Stimulated activated CD4-positive, alpha-beta T cell treated with anti-CD3 and anti-CD28 coated beads, Interleukin-4, amount 100 ng/mL, for 1 hour (primary cell): ENCODE measurements at places on chromosomes 3 and 15.
A peak's percentile ranks its signal among the peaks of the same experiment; 100 is the strongest.

DNA sequence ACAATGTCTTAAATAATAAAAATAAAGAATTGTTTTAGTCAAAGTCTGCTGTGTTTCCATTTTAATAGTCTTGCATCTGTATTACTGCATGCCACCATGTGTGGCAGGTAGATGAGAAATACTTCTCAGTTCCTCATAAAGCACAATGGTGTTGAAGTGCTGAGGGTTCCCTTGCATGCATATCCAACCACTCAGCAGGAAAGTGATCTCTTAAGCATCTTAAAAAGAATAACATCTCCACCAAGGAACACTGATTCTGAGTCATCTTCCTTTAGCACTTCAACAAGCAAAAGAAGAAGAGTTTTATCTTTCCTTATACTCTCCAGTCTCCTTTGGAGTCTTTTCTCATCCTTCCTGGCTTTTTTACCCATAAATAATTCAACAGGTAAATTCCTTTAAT is 602.0 kb downstream of the TBL1XR1 start:
- no peak for DNase-seq

DNA sequence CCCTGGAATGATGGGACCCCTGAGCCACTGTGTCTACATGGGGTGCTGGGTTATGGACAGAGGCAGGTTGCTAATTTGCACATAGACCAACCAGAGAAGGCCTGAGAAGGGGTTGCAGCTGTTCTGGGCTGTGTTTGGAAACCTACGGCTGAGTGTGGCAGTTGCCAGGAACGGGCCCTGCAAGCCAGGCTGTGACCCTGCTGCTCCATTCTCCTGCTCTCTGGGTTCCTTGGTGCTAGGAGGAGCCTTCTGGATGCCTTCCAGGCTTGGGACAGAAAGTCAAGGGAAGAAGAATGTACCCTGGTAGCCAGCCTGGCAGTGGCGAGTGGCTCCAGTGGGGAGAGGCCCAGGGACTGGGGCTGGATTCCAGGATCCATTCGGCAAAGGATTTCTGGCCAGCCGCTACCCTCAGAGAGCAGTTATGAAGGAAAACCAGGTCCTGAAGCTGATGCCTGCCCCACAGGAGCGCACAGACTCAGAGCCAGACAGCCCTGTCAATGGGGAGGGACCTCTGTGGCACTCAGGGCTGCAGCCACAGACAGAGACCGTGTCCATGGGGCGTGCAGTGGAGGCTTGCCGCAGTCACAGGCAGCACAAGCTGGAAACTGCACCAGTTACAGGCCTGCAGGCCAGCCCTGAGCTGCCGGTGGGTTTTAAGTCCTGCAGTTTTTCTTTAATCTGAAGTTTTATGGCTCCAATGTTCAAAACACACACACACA is 55.1 kb upstream of the ACAD9 start:
- no peak for DNase-seq

GRCh38 chr3:194423317-194423716 is 24.3 kb upstream of the GP5 start:
- no peak for DNase-seq

DNA sequence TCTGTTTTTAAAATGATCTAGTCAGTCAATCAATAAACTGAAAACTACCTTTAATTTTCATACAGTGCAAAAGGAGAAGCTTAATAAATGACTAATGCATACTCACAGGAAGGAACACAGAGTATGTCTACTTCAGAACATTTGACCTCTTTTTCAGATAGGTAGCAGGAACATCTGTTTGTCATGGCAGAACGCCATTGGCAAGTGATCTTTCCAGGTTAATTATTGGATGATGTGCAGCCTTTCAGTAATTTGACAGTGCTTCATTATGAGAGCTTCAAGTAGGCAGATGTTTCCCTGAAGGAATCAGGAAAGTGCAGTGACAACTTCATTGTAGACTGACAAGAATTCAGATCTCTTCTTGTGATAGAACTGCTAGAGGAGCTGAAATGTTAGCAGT is 325.0 kb downstream of the OTOL1 start:
- no peak for DNase-seq

- DNase-seq = no peak
These were observed 11.6 kb downstream of the TKT start for GRCh38 chr3:53244271-53244670.

DNA sequence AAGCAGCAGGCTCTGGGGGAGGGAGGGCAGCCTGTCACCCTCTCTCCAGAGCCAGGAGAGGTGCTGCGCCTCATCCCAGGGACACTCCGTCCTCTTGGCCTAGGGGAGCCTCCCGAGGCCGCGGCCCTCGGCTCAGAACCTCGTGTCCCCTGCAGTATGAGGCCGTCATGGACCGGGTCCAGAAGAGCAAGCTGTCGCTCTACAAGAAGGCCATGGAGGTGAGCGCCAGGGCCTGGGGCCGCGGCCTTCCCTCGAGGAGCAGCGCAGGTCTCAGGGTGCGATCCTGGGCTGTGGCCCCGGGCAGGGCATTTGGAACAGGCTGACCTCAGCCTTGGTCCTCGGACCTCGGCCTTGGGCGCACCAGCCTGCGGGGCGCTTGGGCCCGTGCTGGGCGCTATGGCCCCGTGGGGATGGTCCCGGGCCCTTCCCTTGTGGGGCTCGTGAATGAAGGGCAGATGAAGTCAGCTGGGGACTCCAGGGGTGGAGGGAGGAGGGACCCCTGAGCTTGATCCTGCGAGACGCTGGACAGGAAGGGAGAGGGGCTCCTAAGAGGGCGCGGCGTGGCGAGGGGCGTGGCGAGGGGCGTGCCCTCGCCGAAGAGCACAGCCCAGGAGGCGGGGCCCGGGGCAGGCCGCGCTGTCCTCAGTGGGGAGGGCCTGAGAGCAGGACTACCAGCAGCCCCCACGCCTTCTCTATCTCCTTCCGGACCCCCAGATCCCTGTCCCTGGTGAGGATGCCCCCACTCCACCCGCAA is 32.9 kb downstream of the PSTPIP1 start:
- DNase-seq = peak; percentile 0

DNA sequence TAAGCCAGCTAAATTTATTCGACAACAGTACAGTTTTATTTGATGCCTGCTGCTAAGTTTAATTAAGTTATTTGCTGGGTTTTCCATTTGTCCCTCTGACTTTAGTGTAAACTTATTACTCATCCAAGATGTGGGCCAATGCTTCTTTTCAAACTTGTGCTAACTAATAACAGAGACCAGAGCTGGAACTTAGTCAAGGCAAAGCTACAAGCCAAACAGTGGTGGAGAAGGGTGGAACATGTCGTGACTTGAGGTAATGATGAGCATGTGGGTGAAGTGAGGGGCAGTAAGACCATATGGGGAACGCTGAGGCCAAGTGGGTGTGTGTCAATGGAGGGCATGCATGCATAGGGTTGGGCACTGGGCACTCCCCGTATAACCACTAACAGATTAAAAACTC is 63.9 kb downstream of the NMD3 start:
- no peak for DNase-seq

DNA sequence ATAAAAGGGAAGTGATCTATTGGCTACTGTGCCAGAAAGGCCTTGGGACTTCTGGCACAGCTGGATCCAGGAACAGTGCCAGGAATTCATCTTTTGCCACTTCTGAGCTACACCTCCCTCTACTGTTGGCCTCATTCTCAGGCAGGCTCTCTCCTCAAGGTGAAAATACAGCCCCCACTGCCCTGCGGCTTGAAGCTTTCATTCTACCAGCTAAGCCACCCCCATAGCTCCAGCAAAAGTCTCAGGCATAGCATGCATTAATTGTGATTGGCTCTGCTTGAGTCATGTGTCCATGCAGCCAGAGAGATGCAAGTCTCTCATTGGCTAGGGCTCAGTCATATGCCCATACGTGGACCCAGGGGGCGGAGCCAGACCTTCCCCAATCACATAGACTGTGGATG is 142.4 kb downstream of the TPRA1 start:
- DNase-seq = no peak

DNA sequence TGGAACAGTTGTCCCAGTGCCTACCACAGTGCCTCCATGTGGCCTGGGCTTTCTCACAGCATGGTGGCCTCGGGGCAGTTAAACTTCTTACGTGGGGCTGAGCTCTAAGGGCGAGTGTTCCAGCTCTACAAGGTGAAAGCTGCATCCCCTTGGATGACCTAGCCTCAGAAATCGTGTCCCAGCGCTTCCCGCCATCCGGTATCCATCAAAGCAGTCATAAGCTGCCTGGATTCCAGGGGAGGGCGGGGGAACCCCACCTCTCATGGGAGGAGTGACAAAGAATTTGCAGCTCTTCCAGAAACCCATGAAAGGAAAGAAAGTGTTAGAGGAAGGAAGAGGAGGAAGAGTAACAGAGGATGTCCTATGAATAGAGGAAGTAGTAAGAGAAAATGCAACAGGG is 45.8 kb upstream of the CCDC174 start:
- DNase-seq = no peak

- peak; percentile 47 for DNase-seq
These were observed 17.5 kb downstream of the HDC start for GRCh38 chr15:50247819-50248655.

DNA sequence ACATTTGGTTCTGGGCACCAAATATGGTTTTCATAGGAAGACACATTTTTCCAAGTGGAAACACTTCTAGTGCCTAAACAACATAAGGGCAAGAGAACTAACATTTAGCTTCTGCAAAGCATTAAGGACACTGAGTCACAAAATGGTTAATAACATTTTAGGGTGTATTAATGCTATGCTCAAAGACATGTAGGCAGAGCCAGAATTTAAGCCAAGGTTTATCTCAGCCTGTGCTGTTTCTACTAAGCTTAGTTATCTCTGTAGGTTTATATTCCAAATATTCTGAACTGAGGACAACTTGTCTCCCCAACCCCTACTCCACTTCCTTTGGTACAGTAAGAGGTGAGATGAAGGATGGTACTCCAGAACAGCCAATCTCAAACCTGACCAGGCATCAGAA is 54.1 kb upstream of the AKAP13 start:
- no peak for DNase-seq

DNA sequence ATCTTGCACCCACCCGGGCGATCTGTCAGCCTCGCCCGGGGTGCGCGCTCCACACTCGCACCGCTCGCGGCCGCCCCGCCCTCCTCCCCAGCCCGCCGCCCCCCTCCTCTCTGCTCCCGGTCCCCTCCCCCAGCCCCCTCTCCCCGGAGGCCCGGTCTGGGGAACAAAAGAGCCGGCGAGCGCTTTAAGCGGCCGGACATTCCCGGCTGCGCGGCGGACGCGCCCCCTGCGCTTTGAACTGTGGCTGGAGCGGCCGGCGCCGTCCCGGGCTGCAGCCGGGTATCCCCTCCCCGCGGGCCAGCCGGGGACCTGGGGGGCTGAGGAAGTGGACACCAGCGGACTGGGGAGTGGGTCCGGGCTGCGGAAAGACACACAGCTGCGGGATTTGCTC is at the start of gene IGDCC3:
Gene IGDCC3, minus strand, starts transcription at position 27 of the 391 bp plus-strand sequence. CDS start 214 bp downstream, outside the sequence.
- no peak for DNase-seq

- no peak for DNase-seq
These were observed 611 bp downstream of the PIAS1 start for GRCh38 chr15:68054628-68055223.

DNA sequence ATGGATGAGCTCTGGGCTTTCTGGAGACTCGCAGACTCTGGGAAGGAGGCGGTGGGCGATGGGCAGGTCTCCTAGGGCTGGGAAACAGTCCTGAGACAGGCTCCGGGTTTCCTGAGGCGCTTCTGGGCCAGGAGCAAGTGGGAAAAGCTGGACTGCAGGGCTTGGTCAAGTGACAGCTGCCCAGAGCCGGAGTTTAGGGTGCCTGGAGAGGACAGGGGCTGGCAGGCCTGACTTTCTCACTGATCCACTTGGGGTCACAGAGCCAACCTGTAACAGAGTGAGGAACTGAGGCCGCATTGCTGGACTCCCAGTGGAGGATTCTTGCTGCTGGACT is 107.9 kb downstream of the APBA2 start:
- DNase-seq = no peak

DNA sequence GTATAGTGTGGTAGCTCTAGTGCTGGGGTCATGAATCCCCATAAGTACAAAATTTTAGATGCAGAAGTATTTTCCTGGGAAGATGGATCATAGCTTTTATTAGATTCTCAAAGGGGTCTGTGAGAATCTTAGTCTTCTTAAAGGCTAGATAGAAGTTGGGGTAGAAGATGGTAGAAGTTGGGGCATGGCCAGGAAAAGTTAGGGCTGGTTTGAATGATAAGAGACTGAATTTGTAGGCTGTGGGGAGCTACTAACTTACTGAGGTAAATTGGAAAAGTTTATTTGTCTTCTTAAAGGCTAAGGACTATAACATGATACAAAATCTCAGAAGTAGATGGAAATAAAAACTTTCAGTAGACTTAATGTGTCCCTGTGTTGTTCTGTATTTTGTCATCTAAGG is 1.6 kb upstream of the UBE2Q2 start:
- no peak for DNase-seq

GRCh38 chr15:71526060-71526820 is 284.1 kb upstream of the NR2E3 start:
- DNase-seq = no peak

DNA sequence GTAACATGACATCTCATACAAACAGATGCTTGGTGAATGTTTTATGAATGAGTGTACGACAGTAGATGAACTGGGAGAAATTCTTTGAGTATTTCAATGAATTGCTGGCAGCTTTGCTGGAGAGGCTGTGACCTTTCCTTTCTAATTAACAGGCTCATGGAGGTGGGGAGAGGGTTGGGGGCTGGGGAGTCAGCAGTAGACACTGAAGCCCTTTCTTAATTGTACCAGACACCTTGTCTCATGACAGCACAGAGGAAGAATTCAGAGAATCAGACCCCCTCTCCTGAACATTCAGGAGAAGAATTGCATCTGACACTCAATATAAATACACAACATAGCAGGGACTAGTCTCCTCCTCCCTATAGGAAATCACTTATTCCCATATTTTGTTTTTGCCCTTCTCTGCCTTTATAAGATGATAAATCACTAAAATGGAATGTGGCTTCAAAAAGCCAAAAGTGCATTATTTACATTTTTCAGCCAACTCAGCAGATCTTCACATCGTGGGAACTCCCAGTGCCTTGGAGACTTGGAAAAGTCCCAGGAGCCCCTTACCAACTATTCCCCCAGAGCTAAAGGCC is 66.2 kb upstream of the TPM1 start:
- no peak for DNase-seq

DNA sequence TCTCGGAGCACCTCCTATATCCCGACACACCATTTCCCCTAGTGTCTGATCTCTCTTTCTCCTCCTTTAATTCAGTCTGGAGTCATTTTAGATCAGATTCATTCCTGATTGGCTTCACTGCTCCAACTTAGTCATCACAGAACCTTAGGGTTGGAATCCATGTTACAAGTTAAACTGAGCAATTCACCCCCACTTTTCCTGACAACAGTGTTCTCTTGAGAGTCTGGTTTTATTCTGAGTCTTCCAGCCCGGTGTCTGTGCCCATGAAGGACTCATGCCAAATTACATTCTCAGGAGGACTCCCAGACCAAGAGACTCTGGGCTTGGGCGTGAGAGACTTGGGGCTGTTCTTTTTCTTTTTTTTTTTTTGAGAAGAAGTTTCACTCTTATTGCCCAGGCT is 57.5 kb downstream of the LPP start:
- DNase-seq = no peak

- DNase-seq = peak; percentile 58
These were observed 2.8 kb downstream of the ABHD2 start for GRCh38 chr15:89090791-89091626.

DNA sequence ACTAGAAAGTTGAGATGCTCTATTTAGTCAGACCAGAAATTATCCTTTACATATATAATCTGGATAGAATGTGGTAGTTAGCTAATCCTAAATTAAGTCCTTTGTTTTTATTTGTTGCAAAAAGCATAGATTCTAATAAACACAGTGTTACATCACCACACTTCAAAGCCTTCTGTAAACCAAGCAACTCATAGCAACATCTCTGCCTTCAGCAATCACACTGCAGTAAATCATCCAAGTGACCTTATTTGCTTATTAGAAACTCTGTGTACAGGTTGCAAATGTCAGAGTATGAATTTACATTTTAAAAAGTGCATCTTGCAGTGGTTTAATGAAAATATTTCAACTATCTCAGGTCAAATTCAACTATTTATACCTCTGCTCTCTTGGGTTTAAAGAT is 242.5 kb downstream of the GBE1 start:
- no peak for DNase-seq
